ENCODE measurements at places on chromosomes 7 and 10.

GRCh38 chr10:51363415-51363814, 289.1 kb downstream of the PRKG1 start:
- DNase-seq: no peak

DNA sequence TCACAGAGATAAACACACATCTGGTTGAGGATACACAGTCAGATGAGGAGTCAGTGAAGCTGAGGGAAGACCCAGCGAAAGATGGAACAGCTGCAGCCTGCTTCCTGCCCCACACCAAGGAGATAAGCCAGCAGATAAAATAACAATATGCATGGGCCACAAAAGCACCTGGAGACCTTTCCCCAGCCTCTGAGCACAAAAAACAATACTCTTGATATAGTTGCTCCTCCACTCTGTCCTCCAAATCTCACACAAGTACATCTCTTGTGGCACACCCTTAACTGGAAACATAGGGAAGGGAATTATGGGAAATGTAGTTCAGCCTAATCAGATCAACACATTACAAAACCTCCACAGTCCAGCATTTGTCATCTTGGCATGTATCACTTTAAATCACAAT, 9.7 kb upstream of the FHIP2A start:
- no peak for DNase-seq

GRCh38 chr7:141221007-141221612, 147.2 kb downstream of the TMEM178B start:
- no peak for DNase-seq

DNA sequence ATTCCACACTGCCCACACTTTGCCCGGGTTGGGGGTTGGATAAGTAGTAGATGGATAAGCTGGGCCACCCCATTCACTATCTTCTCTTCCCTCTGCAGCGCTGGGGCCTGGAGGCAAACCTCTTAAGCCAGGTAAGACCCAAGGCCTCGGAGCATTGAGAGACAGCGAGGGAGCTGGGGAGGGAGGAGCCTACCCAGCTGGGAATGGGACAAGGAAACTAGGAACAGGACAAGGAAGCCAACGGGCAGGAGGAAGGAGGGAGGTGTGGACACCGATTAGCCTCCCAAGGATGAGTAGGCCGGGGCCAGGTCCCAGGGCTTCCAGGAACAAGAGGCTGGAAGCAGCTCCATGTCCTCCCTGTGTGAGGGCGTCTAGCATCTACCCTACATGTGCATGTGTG, 9.6 kb downstream of the ELN start:
- no peak for DNase-seq

DNA sequence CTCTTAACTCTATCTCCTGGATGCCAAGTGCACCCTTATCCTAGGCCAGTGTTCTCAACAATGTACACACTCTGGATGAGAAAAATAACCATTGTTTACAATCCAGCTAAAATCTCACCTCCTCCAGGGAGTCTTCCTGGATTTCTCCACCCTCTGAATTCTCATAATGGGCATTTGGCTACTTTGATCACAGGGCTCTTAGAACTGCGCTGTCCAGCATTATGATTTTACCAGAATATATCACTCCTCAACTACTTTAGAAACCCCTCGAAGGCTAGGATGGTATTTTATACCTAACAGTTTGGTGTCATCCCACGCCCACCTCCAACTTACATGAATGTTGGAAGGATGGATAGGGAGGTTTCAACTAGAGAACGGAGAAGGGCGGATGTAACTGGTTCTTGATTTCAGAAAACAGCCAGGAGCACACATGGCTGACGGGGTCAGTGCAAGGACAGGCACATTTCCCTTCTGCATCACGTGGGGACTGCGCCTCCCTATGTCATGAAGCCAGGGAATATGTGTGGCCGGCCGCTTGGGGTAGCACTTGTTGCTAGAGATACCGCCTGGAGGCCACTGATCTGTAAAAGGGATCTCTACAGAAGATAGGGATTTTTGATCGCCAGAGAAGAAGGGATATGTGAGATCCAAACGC, 1.2 kb upstream of the ATP6V0E2 start:
- no peak for DNase-seq

DNA sequence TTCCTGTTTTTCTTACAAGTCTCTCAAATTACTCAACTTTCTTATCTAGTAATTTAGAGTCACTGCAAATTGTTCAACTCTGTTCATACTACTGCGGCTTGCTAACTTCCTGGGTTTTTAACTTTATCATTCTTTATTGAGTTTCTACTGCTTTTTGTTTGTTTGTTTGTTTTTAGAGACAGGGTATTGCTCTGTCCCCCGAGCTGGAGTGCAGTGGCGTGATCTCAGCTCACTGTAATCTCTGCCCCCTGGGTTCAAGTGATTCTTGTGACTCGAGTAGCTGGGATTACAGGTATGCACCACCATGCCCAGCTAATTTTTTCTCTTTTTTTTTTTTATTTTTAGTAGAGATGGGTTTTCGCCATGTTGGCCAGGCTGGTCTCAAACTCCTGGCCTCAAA, 182.9 kb downstream of the TSPAN12 start:
- no peak for DNase-seq

- DNase-seq: no peak
Measured at GRCh38 chr7:107622429-107622828, 38.2 kb upstream of the SLC26A4 start.

GRCh38 chr7:151665368-151665767, 145.7 kb upstream of the RHEB start:
- DNase-seq: no peak

GRCh38 chr10:88195841-88196240, 332.4 kb downstream of the PTEN start:
- no peak for DNase-seq

- DNase-seq: no peak
Measured at GRCh38 chr7:69956541-69956940, 358.3 kb downstream of the AUTS2 start.

DNA sequence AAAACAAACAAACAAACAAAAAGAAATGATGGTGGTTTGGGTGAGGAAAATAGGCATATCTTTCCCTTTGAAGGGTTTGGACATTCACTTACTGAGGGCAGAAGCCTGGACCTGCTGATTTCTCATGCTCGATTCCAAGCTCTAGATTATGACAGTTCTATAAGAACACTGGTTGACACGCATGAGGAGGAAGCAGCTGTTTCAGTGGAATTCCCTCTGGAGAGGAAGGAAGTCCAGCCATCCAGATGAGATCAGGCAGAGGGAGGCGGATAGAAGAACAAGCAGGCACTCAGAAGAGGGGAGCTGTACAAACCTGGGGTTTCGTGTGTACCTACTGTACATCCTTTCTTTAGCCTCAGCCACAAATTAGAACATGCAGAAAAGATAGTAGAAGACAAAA, 691.9 kb downstream of the INHBA start:
- DNase-seq: no peak

DNA sequence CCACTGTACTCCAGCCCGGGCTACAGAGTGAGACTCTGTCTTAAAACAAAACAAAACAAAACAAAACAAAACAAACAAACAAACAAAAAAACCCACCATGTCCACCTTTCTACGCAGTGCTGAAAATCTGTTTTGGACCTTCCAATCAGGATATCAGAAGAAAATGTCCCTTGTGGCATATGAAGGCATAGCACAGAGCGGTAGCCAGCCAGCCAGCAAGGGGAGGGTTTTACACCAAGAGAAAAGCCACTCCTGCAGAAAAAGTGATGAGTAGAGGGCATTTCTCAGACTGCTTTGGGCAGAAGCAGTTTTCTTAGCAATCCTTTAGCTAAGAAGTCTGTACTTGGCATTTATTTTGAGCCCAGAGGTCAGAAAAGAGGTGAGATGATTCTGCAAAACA, 612.2 kb downstream of the TYW1 start:
- no peak for DNase-seq

DNA sequence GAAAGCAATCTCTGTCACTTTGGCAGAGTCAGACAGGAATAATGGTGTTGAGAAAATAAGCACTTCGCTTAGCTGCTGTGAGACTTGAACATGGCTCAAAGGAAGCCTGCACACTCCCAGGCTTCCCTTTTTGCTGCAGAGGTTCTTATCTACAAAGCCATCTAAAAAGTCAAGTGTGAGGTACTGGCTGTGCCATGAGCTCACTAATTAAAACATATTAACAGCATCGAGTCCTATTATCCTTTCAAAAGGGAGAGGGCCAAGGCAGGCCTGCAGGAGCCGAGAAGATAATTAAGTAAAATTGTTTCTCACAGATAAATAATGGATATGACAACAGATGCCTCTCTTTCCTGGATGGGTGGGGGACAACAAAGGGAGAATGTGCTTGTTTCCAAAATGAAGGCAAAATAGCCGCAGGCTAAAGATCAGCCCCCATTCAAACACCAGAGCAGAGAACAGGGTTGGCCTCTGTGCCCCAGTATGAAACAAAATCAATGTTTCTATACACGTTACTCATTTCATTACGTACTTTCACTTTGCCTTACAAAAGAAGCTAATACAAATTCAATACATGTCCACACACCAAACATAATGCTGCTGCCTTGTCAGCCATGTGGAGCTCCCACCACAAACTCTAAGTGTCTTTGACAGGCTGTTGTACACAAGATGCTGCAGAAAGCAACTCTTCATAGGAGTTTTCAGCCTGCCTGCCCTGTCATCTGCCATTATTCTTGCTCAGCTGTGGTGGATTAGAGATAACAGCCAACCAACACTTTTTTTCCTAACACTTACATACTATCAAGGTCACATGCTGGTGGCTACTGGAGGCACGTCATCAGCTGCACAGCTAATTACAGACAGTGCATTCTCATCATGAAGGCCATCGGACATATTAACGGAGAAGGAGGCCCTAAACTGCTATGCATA, 55.3 kb downstream of the ELAPOR2 start:
- DNase-seq: no peak

DNA sequence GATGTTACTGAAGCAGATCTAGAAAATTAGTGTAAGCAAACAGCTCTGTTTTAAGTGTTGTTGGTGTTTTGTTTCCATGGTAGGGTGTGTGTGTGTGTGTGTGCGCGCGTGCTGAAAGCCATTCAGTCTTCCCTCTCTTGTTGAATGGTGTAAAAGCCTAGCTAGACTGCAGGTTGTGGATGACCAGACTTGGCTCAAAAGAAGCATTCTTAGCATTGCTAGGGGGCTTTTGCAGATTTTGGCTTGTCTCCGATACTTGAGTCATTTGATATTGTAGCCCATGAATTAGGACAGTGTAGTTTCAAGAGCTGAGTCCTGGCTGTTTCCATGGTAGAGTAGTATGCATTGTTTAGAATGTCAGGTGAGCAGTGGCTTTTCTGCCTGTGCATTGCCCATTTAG, 99.1 kb downstream of the SND1 start:
- DNase-seq: no peak

DNA sequence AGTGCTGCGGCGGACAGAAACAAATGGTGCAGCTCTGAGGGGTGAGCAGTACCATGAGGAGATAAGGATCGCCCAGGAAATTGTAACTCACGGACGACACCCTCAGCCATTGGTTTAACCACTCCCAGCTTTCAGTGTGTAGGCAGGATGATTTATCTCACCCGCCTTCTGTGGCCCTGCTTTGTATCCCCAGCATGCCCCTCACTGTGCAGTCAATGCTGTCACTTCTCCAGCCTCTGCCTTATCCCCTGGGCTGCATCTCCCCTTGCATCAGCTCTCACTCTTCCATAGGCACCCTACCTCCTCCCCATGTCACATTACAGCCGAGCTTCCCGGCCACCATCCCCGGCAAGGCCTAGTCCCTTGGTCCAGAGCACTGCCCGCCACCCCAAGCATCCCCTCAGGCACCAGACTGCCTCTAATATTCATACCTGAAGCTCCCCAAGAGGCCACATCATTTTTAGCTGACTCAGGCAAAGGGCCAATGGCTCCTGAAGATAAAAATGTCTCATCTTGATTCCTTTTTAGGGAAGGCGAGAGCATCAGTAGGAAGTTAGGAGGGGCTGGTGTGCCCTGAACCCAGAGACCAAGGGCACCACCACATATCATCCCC, 77.1 kb downstream of the CARD11 start:
- DNase-seq: no peak

GRCh38 chr7:127382301-127383085, 10.0 kb downstream of the ZNF800 start:
- no peak for DNase-seq

GRCh38 chr10:1502451-1502850, 234.9 kb downstream of the ADARB2 start:
- DNase-seq: no peak

Measured in stimulated activated CD4-positive, alpha-beta T cell treated with anti-CD3 and anti-CD28 coated beads, TNF-alpha, amount 100 ng/mL, for 4 hours (primary cell).